H7 (cell line): ENCODE measurements at places on chromosomes 7 and 10. TPM values are rescaled to one million over a fixed set of nuclear protein-coding genes. Genes with fewer than 3 reads are reported as not detected.
A peak's percentile ranks its signal among the peaks of the same experiment; 100 is the strongest.

GRCh38 chr7:55518836-55519235 is 53.5 kb downstream of the VOPP1 start:
- no peak for DNase-seq

DNA sequence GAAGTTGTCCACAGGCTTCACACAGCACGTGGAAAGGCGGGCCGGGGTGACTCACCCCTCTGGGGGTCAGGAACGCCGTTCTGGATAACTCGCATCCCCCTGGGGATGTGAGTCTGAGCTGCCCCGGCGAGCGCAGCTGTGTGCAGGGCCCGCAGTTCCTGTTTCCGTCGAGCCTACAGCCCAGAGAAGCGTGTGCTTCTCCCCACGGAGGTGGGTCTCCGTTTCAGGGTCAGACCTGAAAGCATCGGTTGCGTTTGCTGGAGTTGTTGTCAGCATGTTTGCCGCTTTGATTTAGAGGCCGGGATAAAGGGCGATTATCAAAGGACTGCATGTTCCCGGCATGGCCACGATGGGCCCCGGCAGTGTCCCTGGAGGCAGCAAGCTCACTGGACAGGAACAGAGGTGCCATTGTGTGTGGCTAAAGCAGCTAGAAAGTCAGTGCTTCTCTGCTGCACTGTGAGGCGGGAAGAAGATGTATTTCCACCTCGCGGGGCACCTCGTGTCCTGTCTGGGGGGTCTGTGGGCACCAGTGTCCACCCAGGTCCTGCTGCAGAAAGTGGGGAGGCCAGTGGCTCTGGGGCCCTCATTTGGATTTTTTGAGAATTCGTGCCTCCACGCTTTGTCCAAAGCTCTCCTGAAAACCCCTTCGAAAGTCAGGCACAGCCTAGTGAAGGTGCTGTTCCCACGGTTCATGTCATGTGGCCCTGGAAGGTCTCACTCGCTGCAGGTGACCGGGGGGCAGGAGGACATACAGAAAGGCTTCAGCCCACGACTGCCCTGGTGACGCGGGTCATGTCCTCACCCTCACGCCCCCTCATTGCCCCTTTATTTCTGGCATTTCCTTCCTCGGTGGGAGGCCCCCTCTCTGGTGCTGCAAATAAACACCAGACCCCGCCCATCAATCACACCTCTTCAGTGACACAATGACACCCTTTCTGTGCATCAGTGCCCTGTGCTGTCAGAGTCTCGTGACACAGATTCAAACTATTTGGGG is 27.4 kb upstream of the GDI2 start:
- DNase-seq: peak; percentile 57

DNA sequence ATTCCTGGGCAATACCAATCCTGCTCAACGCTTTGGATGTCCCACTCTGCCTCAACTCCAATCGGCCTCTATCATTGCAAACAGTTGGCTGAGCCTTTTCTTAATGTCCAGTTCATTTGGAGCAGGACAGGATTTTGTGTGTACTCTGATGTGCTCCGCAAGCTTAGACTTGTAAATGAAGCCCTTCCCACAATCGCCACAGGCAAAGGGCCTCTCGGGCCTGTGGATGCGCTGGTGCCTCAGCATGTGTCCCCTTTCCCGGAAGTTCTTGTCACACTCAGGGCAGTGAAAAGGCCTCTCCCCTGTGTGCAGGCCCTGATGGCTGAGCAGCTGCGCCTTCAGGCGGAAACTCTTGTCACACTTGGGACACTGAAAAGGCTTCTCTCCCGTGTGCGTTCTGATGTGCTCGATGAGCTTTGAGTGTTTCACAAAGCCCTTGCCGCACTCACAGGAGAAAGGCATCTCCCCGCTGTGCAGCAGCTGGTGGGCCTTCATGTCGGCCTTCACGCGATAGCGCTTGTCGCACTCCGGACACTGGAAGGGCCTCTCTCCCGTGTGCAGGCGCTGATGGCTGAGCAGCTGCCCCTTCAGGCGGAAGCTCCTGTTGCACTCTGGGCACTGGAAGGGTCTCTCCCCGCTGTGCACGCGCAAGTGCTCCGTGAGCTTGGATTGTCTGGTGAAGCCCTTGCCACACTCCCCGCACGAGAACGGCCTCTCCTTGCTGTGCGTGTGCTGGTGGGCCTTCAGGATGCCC is 20.0 kb downstream of the ZNF786 start:
- no peak for DNase-seq

DNA sequence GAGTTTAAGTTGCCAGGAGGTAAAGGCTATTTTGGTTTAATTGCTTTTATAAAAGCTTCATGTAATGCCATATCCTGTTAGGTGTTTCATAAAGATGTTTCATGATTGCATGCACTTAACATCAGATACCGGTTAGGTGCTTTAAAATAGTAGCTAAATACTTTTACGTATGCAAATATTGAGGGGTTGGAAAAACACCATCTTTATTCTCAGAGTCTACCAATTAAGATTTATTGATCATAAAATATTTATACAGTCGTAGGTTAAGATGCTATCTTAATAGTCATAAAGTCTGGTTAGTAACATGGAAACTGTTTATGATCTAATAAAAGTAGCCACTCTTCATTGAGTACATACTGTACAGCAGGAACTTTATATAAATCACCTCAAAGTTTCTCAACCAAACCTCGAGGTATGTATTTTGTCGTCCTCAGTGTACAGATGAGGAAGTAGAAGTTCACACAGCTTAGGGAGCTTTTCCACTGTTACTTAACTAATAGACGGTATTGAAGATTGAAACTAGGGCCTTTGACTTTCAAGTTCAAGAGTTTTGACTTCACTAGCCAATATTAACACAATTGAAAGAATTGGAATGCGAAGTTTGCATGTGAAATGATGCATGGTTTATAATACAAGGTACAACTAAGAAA is 897.1 kb downstream of the GATA3 start:
- no peak for DNase-seq

- DNase-seq: no peak
Observed at GRCh38 chr7:825386-825785, 6.9 kb upstream of the SUN1 start.

DNA sequence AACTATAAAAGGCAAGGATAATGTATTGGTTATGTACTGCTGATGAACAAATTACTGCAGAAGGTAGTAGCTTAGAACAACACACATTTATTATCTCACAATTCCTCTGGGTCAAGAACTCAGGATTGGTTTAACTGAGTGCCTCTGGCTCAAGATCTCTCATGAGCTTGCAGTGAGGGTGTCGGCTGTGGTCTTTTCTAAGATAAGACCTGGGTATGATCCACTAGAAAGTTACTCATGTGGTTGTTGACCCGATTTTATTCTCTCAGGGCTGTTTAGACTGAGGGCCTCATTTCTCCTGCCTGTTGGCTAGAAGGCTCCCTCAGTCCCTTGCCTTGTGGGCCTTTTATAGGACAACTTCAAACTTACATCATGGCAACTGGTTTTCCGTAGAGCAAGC is 86.7 kb downstream of the VWDE start:
- no peak for DNase-seq

GRCh38 chr7:70587739-70588138 is 544.2 kb upstream of the GALNT17 start:
- DNase-seq: no peak

DNA sequence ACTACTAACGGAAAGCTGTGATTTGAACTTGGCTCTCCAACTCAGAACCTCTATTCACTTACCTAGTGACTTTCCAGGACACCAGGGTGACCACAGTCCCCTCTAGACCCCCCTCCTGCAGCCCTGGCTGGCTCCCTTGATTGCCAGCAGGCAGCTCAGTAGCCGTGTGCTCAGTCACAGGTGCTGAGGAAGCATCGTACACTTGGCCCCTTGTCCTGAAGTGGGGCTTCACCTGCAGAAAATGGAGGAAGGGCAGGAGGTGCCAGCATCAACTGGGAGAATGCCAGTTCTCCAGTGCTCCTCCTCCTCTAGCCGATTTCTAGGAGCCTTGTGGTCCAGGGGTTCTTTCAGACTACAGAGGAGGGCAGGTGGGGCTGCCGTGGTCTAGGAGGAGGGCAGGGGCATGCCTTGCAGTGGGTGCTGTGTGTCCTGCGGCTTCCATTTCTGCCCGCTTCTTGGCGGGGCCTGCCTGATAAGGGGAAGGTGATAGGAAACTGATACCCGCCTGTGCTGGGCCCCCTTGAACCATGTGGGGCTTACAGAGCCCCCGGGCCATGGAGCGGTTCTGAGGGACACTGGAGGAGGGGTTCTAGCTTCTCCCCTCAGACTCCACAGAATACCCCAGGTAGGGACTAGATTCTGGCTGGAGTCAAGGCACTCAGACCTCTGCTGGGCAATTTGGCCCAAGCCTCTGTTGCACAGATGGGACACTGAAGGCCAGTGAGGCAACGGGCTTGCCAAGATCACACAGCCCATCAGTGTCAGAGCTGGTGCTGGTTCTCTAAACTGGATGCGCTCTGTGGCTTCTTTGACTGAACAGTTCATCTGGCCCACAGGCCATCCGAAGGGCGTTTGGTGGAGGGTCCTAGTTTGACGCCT is 14.0 kb downstream of the FAM241B start:
- no peak for DNase-seq

- DNase-seq: peak; percentile 62
Observed at GRCh38 chr10:84574102-84574501, 245.7 kb downstream of the CCSER2 start.

DNA sequence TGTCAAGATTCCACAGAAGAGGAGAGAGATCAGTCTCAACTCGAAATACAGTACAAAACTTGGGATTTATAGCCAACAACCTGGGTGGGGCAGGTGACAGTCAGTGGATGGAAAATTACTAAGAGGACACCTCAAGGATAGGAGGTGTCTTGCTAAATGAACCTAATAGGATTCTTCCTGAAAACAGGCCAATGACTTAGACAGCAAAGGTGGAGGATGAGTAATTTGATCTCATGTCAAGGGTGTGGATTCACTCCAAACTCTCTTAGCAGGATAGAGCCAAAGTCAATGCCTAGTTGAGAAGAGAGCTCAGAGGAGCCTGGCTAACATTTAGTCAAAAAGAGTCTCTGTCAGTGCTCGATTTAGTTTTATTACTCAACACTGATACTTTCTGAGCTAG is 106.7 kb upstream of the INSYN2A start:
- no peak for DNase-seq

- no peak for DNase-seq
Observed at GRCh38 chr10:4947039-4947634, 16.1 kb upstream of the AKR1C1 start.

DNA sequence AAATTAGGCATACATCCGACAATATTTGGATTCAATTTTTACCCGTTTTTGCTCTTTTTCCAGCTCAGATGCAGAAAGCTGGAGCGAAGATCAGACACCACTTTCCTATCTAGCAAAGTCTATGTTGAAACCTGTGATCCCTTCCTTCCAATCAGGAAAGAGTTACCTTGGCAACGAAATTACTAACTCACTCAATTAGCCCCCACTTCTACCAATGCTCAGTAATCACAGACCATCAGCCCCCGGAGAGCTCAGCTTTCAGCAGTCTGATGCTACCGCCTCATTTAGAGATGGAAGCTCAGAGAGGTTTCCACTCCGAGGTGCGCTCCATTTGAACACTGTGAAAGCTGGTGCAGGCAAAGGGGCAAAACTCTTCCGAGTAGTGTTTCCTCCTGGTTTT is 6.7 kb downstream of the FRAT1 start:
- peak; percentile 20 for DNase-seq

- no peak for DNase-seq
Observed at GRCh38 chr7:49670991-49671390, 102.4 kb upstream of the VWC2 start.

DNA sequence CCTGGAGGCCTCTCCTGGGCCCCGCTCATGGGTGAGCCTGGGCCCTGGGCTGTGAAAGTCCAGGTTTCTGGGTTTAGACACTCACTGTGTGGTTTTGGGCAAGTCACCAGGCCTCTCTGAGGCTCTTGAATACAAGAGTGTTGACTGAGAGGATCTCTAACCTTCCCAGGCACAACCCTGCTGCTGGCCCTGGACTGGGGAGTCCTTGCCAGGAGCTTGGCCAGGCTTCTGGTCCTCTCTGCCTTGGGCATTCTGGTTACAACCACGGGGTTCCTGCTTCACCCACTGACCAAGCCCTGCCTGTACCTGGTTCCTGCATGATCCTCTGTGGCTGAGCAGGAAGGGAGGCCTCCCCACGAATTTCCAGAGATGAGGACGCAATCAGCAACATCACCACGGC is 63.6 kb upstream of the COL13A1 start:
- DNase-seq: no peak

DNA sequence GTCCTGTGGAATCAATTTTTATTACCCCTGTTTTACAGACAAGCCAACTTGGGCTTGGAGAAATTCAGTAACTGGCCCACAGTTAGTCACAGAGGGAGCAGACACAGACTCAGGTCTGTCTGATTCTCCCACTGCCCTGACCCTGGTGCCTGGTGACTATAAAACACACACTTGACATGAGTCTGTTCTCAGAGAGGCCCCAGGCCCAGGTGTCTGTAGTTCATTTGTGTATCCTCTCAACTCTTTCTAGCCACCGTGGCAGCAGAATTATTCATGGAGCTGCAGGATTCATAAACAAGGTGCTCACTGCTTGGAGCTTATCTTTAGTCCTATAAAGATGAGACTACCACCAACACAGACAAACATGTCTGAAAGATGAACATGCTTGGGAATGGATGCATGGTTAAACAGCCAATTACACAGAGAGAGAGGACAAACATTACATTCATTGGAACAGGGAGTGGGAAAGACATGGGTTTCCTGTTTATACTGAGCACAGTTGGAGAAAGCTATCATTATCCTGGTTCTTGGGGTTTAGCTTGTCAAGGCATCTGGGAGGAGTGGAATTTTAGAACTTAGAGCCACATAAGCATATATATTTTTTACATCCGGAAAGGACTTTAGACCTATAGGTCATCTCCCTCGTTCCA is 79.1 kb upstream of the PDCD4 start:
- DNase-seq: no peak

DNA sequence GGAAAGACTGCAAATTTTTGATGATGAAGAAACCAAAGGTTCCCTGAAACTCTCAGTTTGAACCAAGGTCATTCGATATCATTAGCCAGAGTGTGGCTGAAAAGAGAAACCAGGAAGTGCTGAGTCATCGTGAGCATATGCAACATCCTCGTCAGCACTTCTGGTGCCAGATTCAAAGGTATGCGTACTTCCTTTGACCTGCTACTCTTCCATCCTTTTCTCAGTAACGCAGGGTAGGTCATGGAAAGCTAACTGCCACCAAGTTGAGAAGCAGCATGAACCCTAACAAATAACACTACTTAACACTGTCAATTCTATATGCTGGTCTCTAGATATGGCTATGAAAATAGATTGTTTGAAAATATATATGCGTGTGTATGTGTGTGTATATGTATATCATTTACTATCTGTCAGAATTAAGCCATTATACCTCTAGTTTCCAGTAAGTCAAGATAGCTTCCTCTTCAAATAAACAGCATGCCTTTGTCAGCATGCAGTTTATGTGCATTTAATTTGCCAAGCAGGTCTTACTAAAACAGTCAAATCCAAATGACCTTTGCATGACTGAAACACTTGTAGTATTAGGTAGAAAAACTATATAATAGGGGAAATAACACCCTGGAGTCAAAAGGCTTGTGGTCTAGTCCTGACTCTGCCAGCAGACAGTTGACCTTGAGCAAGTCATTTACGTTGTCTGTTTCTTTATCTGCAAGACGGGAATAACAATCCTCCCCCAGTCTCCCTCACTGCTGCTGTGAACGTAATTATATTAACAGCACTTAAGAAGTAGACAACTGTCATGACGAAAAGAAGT is 26.4 kb downstream of the CDK6 start:
- DNase-seq: no peak

GRCh38 chr10:108365541-108365940 is 1201.0 kb upstream of the SORCS1 start:
- no peak for DNase-seq

ZNF33A gene
- 9.8 and 18.0 TPM in 2 replicates for total RNA-seq

ZNF277 gene
- 29.8 and 43.3 TPM in 2 replicates for total RNA-seq

COL17A1 gene
- 0.59 and 1.0 TPM in 2 replicates for total RNA-seq

CELF2 gene
- total RNA-seq: 6.4 and 8.5 TPM in 2 replicates

MRLN gene
- not detected in 2 replicates for total RNA-seq

PPP1R17 gene
- total RNA-seq: 0.22 and 2.3 TPM in 2 replicates

TRIM4 gene
- 0.28 TPM in 1 of 2 replicates, not detected in the other for total RNA-seq
